Fibroblast of lung (primary cell): ENCODE measurements at places on chromosomes 5 and 9. TPM values are rescaled to one million over a fixed set of nuclear protein-coding genes. Genes with fewer than 3 reads are reported as not detected.

FRMPD1 gene
- total RNA-seq: not detected in 2 replicates

PRUNE2 gene
- 44.9 and 95.6 TPM in 2 replicates for total RNA-seq

SLC28A3 gene
- total RNA-seq: under 0.01 and 0.17 TPM in 2 replicates

NUDT12 gene
- total RNA-seq: 9.8 and 15.4 TPM in 2 replicates
